ENCODE measurements at places on chromosomes 6 and 20. TPM values are rescaled to one million over a fixed set of nuclear protein-coding genes. Genes with fewer than 3 reads are reported as not detected.

- no peak for DNase-seq
These were observed 1.2 kb downstream of the PSMB8 start for GRCh38 chr6:32842690-32843089.

BMP6 gene
- total RNA-seq = 1.3 TPM

DNA sequence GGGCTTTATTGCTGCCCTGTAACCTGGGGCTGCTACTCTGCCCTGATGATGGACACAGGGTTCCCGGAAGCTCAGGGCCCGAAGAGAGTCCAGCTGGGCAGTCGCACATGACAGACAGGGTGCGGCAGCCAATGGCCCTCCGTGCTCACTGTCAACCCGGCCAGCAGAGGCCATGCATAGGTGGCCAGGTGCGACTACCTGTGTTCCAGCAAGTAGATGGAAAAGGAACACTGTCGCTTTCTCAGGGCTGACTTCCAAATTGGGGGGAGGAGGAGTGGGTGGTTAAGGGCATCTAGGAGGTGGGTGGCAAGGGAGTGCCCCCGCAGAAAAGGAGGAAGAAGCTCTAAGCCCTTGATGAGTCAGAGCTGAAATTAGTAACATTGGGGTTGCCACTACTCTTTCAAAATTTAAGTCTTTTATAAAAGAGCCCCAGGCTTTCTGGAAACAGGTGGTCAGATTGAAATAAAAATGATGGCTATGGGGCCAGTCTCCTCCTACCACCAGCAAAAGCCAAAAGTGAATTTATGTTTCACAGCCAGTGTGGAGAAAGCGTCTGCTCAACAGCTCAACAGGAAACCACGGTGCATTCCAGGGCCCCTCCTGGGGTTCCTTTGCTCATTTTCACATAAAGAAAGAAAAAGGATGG lies 2.3 kb upstream of the RAMACL start:
- peak; percentile 81 for DNase-seq

GRCh38 chr6:29597184-29597583 lies 12.3 kb downstream of the OR2H2 start:
- no peak for DNase-seq

METTL24 gene
- total RNA-seq = 0.09 TPM

- DNase-seq = no peak
These were observed 145.7 kb downstream of the WDR27 start for GRCh38 chr6:169555971-169556617.

PRR18 gene
- total RNA-seq = not detected

CEP250 gene
- total RNA-seq = 22.0 TPM

PI16 gene
- total RNA-seq = 1.5 TPM

GRCh38 chr6:16002332-16003196 lies 126.3 kb upstream of the MYLIP start:
- DNase-seq = no peak

KCNQ2 gene
- total RNA-seq = not detected

DNA sequence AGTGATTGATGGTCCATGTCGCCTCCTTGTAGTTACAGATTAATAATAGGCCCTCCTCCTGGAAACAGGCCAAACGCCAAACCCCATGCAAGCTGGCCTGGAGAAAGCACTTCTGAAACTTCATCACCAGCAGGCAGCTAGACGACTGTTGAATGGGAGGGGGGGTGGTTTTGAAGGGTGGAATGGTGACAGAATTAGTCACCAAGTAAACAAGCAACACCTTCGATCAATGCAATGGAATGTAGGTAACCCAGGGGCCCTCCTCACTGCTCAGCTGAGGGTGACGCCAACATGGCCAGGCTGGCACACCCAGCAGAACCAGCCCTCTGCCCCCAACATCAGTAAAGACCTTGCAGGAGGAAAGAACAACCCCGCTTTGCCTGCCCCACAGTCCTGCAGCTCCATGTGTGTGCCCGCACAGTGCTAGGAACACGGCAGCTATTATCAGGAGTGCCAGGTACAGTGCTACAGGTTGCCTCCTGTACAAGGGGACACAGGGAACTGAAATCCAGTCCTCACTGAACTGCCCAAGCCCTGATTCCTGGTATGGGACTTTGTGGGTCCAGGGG lies 2.7 kb downstream of the BCAS1 start:
- no peak for DNase-seq

DNA sequence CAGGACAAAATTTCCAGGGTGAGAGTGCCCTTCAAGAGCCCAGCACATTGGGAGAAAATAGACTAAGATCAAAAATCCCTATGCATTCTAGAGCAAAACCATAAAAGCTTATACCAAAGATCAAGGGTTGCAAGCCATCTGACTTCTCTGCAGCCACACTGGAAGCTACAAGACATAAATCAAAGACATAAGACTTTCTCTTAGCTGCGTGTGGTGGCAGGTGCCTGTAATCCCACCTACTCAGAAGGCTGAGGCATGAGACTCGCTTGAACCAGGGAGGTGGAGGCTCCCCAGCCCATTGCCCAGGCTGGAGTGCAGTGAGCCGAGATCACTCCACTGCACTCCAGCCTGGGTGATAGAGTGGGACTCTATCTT lies 91.9 kb upstream of the NXT1 start:
- DNase-seq = no peak

- no peak for DNase-seq
These were observed 27.8 kb upstream of the TMEM14A start for GRCh38 chr6:52643158-52643557.

DNA sequence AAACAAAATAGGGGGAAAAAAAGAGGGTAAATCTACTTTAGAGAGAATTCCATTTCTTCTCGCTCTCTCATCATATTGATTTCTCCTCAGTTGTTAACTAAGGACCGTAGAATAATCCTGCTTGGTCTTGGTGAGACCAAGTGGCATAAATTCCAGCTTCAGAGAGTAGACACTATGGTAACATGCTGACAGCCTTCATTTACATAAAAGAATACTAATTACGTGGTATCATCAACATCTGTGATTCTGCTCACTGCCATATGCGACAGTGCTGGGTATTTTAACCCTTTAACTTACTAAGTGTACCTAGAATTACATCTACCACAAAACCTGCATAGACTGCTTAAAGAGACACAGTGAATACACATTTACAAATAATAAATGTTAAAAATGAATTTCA lies 27.1 kb downstream of the TOMM6 start:
- DNase-seq = no peak

TPBG gene
- total RNA-seq = 101 TPM

SYCP2 gene
- total RNA-seq = 0.74 TPM

GRCh38 chr6:72952808-72953630 lies 272.3 kb downstream of the KHDC1L start:
- DNase-seq = peak; percentile 22

SNHG17 gene
- 7.4 TPM for total RNA-seq

DNA sequence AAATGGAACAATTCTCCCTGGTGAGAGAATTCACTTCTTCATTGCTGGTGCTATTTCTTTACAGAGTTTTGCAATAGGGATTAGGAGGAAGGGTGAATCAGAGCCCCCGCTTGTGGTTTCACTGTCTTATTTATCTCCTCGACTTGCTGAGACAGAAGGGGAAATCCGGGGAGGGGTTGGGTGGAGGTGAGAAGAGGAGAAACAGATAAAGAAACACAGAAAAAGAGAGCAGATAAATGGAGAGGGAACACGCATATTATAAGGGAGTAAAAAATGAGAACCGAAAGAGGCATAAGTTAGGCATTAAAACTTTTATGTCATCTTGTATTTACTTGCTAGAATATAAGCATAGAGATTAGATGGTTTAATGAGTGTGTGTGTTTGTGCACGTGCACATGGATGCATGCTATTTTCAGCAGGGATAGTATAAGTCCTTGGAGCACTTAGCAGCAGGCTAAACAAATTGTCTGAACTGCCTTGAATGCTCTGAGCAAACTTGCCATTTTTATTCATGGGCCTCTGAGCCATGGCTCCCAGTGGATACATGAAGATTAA lies 105.0 kb downstream of the OLIG3 start:
- DNase-seq = no peak

DNA sequence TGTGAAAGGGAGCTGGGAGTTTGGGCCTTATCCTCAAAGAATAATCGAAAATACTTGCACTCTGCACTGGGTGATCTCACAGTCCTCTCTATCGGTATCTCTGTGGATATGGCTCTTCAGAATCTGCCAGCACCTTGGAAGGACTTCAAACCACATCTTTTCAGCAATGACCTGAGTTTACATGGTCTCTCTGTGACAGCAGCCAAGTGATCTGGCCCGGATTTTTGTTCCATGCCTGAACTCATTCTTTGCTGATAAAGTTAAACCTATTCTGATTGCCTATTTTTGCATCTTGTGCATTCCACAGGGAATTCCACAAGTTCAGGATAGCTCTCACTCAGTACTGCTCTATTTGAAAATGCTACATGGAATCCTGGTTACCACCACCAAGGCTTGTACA lies 98.9 kb downstream of the HDGFL1 start:
- peak; percentile 52 for DNase-seq

DNA sequence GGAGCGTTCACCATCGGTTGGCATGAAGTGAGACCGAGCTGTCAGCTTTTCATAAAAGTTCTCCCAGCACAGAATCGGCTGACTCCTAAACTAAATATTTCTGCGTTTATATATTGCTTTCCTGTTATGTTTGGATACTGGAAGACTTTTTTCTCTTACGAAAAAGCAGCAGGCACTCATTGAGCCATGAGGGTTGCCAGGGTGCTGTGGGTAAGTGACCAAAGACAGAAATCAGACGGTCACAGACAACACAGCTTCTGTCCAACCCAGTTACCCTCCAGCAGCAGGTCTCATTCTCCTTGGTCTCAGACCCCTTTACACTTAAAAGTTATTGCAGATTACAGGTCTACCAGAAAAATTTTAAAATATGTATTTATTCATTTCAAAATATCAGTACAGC lies 113.7 kb downstream of the FAM120B start:
- no peak for DNase-seq

- peak; percentile 71 for DNase-seq
These were observed 221.0 kb downstream of the ADGB start for GRCh38 chr6:146819596-146820320.

SLC4A11 gene
- total RNA-seq = 0.49 TPM

GNMT gene
- total RNA-seq = 0.36 TPM

ZBP1 gene
- not detected for total RNA-seq

DNA sequence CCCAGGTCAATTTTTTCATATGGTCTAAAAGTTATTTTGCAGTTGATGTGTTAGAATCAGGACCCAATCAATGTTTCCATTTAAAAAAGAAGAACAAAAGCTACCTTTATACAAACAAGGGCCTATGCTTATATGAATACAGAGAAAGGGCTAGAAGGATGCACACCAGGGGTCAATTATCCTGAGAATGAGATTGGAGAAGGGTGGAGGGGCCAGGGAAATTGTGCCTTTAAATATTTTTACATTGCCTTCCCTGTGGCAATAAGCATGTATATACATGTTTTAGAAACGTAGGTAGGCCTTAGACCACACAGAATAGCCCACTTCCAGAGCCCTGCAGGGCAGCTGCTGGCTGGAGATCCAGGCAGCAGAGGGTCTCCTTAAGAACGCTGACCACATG lies 12.7 kb downstream of the EXOC2 start:
- no peak for DNase-seq

DNA sequence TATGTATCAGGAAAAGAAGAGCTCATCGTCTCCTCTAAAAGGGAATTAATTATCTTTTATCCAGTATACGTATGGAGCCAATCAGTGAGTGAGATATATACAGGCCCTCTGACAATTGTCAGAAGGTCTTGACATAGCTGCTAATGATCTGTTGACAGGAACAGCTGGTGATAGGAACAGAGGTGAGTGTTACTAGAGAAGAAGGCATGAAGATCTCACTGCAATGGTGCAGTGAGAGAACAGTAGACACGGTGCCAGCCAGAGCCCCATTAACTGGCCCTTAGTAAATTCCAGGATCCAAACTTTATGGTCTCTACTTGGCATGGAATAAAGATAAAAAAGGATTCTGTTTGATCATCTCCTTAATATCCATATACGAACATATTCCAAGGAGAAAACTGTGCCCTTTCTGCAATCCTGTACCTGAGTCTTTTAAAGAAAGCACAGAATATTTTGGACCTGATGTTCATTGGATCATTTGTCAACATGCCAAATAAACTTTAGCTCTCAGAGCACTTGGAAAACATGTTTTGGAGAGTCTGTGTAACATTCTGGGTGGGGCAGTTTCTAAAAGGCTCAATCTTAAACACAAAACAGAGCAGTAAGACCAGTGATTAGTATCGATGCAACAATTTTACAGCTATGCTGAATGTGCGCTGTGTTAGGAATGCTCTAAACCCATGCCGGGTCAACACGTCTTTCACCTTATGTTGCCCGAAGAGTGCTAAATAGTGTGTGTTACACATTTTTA lies 135.8 kb upstream of the CITED2 start:
- peak; percentile 28 for DNase-seq

DNA sequence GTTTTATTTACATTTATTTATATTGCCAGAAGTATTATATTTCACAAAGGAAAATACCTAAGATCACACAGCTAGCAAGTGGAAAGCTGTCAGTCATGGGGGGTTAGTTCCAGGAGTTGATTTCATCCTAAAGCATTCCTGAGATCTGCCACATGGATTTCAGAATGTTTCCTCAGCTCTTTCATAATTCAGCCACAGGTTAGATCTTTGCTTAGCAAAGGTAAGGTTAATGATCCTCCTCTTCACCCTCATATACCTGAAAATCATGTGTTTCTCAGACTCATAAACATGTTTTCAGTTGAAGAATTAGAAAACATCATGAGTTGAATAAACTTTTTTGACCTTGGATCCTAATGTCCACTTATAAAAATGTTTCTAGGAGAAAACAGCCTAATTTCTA lies 215.4 kb downstream of the ARHGAP18 start:
- no peak for DNase-seq

SMOC2 gene
- total RNA-seq = not detected

DNA sequence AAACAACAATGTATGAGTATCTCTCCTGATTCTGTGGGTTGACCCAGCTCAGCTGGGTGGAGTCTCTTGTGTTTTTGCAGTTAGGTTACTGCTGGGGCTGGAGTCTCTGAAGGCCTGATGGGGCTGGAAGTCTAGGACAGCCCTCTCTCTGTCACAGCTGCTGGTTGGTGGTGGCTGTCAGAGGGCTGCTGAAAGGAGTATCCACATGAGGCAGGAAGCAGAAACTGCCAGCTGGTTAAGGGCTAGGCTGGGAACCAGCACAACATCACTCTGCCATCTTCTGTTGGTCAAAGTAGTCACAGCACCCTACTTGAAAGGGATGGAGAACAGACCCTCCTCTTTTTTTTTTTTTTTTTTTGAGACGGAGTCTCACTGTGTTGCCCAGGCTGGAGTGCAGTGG lies 10.0 kb upstream of the PACSIN1 start:
- DNase-seq = no peak

DNA sequence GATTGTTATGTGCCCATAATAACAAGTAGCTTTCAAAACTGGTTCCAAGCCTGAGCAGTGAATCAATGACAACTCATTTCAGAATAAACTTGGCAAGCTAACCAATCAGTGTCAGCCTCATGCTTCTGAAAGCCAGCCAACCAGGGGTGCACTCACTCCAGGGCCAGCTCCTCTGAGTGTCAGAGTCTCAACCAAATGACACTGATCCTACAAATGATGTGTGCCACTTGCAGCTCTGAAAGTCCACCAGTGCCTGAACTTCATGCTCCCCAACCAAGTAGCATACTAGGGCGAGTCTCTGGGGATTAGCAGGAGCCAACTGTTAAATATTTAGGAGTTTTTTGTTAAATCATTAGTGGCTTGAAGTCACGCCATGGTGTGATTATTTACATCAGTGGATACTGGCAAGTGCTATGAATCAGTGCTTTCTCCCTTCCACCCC lies 4.5 kb downstream of the IYD start:
- peak; percentile 76 for DNase-seq

- DNase-seq = no peak
These were observed 26.5 kb downstream of the IGF2R start for GRCh38 chr6:159995405-159995804.
